Hindlimb muscle (tissue), 1 donor: ENCODE measurements at places on chromosomes 3 and 15.
A peak's percentile ranks its signal among the peaks of the same experiment; 100 is the strongest.

DNA sequence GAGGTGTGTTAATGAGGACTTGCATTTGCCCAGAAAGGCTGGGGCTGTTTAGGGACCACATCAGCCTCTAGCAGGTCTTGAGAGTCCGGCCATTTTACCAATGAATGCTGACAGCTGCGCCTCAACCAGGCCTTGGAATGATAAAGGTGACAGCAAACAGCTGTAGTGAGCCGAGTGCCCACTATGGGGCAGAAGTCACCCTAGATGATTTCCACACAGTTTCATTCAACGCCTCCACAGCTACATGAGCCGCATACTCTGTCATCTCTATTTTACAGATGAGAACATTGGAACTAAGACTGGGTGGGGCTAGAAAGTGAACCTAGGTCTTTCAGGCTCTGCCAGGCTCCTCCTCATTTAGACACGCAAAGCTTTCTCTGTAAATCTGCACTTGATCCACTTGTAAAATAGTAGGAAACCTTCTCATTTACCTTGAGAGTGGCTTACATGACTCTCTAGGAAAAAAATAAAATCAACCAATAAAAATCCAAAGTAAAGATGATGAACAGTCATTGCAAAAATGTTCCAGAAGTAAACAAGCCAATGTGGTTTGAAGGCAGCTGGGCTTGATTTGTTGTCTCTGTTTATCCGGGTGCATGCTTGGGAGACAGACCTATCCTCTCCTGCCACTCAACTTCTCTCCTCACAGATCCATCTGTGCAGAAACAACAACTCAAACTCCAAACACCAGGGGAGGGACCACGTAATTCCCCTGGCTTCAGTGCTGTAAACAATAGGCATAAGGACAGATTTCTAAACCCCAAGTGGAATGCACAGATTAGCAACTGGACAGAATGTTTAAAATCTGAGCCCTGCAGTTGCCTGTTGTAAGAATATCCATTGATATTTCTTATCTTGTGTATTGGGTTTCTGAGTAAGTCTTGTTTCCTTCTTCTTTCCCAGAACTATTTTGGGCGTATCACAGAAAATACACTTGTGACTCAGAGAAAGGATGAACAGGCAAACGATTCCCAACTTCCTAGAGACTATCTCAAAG, 31.5 kb upstream of the LDHAL6B start:
- DNase-seq = peak; percentile 24

DNA sequence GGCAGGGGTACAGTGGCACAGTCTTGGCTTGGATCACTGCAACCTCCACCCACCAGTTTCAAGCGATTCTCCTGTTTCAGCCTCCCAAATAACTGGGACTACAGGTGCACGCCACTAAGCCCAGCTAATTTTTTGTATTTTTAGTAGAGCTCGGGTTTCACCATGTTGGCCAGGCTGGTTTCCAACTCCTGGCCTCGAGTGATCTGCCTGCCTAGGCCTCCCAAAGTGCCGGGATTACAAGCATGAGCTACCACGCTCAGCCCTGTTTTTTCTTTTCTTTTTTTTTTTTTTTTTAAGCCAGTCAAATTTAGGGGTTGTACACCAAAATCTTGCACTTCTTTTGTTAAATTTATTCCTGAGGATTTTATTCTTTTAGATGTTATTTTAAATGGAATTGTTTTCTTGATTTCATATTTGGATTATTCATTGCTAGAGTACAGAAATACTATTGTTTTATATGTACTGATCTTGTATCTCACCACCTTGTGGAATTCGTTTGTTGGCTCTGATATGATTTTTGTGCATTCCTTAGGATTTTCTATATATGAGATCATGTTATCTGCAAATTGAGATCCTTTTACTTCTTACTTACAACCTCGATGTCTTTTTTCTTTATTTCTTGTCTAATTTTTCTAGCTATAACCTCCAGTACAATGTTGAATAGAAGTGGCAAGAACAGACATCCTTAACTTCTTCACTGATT, 65.6 kb downstream of the ZNF609 start:
- DNase-seq = no peak

DNA sequence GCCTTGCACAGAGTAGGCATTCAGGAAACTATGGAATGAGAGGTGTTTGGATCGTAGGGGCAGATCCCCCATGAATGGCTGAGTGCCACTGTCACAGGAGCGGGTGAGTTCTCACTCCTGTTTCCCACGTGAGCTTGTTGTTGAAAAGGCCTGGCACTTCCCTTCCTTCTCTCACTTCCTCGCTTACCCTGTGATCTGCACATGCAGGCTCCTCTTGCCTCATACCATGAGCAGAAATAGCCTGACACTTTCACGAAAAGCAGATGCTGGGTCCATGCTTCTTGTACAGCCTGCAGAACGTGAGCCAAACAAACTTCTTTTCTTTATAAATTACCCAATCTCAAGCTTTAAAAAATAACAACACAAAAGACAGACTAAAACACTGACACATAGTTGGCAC, 55.4 kb downstream of the AGBL1 start:
- DNase-seq = no peak

DNA sequence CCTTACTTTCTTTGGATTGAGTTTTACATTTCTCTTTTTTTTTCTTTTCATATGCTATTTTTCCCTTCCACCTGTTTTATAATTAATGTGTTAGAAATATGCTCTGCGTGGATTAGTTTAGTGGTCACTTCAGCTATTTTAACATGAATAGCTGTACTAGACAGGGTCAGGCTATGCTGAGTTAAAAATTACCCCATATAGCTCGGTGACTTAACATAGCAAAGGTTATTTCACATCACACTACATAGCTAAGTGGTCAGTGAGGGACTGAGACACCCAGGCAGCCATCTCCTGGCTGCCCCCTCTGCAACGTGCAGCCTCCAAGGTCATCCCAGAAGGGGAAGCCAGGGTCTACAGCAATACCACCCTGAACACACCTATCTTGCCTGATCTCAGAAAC, 46.9 kb upstream of the KIF23 start:
- no peak for DNase-seq

DNA sequence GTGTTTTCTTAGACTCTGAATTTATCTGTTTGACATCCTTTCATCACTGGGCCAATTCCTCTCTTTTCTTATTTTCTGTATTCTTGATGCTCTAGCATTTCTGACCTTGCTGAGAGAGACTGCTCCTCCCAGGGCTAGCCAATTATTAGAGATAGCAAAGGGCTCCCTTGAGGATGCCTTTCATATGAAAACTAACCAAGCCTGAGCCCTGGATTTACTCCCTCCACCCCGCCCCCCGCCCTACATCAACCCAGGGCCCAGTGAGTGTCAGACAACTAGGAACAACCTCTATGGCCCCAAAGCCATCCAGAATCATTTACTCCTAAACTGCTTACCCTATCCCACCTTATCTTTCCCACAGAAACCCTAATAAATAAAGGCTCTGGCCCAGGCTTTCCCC, 69.7 kb upstream of the LARS2 start:
- no peak for DNase-seq

- peak; percentile 41 for DNase-seq
Observed at GRCh38 chr3:184593220-184593927, 31.8 kb downstream of the EPHB3 start.

- no peak for DNase-seq
Observed at GRCh38 chr3:196843435-196844110, 24.1 kb upstream of the SENP5 start.

DNA sequence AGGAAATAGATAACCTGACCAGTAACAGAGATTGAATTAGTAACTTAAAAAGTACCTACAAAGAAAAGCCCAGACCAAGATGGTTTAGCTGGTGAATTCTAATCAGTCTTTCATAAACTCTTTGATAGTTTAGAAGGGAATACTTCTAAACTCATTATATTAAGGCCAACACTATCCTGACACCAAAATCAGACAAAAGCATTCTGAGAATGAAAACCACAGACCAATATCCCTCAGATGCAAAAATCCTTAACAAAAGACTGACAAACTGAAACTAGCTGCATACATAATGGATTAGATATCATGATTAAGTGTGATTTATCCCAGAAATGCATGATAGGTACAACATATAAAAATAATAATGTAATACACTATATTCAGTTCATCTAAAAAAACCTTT, 115.6 kb downstream of the RFX7 start:
- no peak for DNase-seq
